Activated CD4-positive, alpha-beta T cell treated with anti-CD3 and anti-CD28 coated beads, Interleukin-10, Interleukin-2, amounts not matched to agents 100 ng/mL and 50 ng/mL, durations not matched to agents 16 hours and 8 hours (primary cell): ENCODE measurements at places on chromosomes 2 and 18.
A peak's percentile ranks its signal among the peaks of the same experiment; 100 is the strongest.

- DNase-seq: no peak
These were observed 1642.6 kb upstream of the NXPH2 start for GRCh38 chr2:140422759-140423158.

- DNase-seq: no peak
These were observed 7.0 kb downstream of the SPEG start for GRCh38 chr2:219441451-219442255.

- DNase-seq: no peak
These were observed 592 bp upstream of the MARS2 start for GRCh38 chr2:197704434-197705120.

DNA sequence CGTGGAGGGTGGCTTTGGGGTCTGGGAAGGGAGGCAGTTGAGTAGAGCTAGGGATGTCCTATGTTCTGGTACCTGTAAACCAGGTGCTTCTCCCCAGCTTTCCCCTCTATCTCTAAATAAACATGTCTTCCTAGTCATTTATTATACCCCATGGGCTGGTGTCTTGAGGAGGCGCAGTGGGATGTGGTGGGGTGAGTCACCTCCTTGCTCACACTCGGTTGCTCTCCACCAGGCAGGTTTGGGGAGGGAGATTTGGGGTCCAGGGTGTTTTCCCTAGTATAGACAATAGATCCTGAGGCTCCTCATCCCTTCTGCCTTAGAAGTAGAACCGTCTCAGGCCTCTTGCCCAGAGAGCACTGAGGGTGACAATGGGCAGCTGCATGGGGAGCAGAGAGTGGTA, 5.1 kb downstream of the PSD4 start:
- peak; percentile 59 for DNase-seq

GRCh38 chr2:45874344-45874743, 222.9 kb downstream of the PRKCE start:
- DNase-seq: no peak

DNA sequence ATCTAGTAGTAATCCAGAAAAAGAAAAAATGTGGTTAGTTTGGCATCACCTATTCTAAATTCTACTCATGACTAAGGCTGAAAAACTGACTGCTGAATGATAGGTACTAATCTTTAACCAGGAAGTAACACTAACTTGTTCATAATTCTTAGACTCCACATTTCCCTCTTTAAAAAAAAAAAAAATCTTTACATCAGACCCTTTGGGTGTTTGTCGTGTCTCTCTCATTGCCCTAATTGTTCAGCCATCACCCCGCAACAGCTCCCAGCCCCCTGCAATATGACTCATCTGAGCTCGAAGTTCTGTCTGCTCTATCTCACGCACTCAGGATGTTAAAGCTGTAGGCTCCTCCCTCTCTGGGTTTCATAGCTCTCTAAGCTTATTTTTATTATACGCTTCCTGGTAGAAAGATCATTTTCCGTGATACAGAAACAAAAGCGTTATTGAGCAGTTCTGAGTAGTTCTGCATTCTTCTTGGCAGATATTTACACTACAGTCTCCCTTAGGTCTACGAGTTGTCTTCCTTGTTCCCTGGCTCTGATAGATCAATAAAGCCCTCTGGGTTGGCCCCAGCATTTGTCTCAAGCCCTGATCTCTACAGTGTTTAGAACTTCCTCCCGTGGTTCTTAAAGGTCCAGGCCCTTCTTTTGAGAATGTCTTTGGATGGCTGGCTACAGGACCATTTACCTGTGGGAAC, 95.6 kb downstream of the TNFRSF11A start:
- peak; percentile 92 for DNase-seq

- no peak for DNase-seq
These were observed 63.0 kb upstream of the DSC1 start for GRCh38 chr18:31225668-31226067.

DNA sequence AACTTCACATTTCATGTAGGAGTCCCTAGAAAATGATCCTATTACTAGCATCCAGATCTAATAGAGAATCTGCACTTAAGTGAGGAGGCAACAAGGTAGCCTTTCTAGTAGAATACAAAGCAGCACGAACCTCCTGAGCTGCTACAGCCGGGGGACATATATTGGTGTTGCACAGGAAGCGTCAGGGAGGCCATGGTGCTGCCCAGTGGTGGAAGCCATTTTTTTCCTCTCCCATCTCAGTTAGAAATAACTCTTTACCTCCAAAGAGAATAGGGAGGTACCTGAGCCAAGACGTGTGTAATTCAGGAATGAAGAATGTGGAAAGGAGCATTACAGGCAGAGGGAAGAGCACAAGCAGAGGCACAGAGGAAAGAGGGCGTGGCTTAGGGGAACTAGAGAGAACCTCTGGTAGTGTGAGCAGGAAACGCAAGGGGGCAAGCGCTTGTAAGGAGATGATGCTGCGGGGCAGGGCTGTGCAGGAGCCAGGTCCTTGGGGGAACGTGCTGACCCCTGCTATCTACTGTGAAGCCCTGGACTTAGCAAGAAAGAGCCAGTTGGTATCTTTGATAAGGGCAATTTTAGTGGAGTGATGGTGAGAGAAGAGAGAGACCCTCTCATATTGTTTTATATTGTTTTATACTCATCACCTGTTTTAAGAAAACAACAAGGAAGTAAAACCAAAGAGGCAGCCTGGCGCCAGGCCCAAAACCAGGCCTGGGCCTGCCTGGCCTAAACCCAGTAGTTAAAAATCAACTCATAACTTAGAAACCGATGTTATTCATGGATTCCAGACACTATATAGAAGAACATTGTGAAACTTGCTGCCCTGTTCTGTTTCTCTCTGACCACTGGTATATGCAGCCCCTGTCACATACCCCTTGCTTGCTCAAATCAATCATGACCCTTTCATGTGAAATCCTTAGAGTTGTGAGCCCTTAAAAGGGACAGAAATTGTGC, 50.0 kb upstream of the TTC39C start:
- peak; percentile 47 for DNase-seq

- DNase-seq: no peak
These were observed 59.2 kb upstream of the SLC25A52 start for GRCh38 chr18:31819925-31820229.

DNA sequence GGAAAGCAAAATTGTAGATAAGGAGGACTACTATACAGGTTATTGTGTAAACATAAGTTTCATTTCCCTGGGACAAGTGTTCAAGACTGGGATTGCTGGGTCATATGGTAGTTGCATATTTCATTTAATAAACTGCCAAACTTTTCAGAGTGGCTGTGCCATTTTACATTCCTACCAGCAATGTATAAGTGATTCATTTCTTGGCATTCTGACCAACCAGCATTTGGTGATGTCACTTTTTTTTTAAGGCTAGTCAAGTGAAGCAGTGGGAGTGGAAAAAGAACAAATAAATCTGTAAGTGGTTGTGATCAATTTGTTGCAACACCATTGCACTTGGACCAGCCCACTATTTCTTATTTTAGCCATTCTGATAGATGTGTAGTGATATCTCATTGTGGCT, 5.2 kb upstream of the CHCHD5 start:
- DNase-seq: peak; percentile 10

DNA sequence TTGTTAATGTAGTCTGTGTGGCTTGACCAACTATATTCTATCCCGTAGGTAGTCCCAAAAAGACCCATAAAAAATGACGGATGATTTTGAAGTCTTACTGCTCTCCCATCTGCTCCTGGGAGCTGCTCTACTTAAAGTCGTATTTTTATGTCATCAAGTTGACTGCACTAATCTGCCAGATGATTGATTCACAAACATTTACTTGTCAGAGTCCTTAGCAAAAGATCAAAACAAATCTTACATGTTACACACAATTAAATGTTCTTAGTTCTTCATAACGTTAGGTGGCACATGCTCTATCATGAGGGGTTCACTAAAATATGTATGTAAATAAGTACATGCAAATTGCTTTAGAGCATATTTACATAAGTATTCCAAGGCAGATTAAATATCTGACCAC, 498.3 kb upstream of the LRRTM4 start:
- DNase-seq: no peak

GRCh38 chr2:175318542-175318941, 137.0 kb upstream of the ATP5MC3 start:
- no peak for DNase-seq

DNA sequence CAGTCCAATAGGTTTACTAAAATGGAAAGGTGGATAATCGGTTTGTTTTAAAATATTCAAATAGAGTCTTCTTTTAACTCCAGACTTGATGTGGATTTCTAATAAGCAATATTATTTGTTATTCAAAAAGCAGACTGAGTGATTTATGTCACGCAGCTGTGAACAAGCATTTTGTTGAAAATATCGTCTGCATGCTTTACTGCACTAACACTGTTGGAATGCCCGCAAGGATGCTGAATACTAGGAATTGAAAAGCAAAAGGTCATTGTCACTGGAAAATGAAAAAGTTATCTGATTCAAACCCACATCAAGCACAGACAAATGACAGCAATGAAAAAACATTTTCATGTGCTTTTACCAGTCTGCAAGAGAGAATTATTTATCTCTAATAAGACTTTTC, 31.1 kb downstream of the CHN1 start:
- no peak for DNase-seq

GRCh38 chr2:84247532-84247931, 211.5 kb downstream of the SUCLG1 start:
- no peak for DNase-seq

- DNase-seq: no peak
These were observed 40.1 kb downstream of the UNC50 start for GRCh38 chr2:98648451-98648850.

DNA sequence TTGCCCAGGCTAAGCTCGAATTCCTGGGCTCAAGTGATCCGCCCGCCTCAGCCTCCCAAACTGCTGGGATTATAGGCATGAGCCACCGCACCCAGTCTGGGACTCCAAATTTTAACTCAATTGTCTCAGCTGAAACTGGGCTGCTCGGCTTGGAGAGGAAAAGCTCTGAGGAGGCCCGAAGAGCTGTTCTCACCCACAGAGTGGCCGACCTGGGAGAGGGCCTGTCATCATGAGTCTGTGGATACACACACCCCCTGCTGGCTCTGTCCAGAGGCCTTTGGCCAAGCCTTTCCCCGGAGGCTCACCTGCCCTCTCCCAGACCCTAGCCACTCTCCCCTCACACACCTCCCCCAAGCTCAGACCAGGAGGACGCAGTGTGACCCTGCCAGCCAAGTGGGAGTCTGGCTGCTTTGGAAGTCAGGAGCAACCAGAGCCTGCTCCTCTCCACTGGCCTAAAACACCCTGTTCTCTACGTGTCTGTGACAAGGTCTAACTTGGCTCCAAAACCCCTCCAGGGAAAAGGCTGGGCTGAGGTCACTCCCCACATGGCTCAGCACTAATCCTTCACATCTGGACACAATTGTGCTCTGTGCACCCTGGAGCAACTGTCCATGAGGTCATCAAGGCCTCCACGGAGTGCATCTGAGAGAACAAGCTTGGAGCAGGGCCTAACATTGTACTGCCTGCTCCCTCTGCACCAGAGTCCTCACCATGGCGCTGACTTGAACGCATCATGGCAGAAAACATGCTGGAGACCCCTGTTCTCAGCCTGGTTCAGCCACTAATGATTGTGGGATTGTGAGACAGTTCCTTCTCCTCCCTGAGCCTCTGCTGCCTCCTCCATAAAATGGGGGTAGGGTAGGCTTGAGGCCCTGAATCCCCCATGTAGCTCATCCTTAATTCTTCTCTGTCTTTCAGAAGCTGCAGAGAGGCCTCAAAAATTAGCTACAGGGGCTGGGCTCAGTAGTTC, 49.9 kb upstream of the RAB6C start:
- no peak for DNase-seq

- no peak for DNase-seq
These were observed 60.6 kb downstream of the ACKR3 start for GRCh38 chr2:236629961-236630872.

DNA sequence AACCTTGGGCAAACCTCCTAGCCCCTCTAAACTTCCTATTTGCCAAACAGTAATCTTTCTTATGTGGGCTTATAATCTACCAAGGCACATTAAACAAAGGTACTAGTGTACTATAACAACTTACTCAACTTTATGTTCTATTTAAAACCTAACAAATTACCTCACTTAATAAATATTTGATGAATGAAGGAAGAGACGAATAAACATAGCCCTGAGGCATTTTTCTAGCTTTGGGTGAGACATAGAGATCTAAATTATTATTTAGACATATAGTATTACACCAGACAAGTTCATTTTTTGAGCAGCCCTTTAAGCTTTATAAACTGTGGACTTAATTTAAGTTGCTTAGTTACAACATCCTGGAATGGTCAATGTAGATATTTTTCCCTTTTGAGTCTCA, 104.6 kb downstream of the UNC80 start:
- no peak for DNase-seq

DNA sequence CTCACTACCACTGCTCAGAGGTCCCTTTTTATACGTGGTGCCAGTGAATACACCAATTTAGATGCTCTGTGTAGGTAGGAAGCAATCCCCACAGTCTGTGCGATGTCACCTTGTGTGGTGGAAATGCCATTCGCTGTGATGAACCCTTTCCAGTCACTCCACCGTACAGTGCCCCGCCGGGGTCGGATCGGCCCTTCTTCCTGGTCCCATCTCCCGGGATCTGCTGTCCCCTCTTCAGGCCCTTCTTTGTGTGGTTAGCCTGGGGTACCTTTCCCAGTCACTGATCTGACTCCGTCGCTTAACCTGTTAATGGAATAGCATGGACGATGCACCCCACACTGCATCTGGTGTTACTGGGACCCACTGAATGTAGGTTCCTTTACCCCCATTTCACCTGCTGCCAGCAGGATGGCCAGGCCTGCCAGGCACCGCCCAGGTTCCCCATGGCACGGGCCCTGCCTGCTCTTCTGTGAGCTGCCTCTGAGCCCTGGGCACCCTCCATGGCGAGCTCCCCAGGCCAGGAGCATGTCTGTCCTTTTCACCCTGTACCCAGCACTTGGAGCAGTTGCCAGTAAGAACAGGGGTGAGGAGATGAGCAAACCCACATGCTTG, 18.0 kb downstream of the TWIST2 start:
- DNase-seq: no peak

GRCh38 chr18:49585781-49586663, 24.2 kb downstream of the LIPG start:
- no peak for DNase-seq

GRCh38 chr2:238172439-238172838, 13.7 kb downstream of the ERFE start:
- no peak for DNase-seq

DNA sequence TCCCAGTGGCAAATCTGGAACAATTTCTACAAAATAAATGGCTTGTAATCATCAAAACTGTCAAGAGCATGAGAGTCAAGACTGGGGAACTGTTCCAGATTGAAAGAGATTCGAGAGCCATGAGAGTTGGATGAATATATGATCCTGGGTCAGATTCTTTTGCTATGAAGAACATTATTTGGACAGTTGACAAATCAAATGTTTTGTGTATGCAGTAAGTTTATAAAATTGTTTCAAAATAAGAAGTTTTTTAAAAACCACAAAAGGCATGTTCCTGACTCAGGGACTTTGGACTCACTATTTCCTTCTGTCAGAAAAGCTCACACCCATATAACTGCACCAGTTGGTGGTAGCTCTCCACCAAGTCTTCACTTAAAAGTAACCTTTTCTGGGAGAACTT, 38.5 kb downstream of the ROCK2 start:
- no peak for DNase-seq

GRCh38 chr18:79559436-79559835, 120.2 kb upstream of the CTDP1 start:
- no peak for DNase-seq
